GM13976 (cell line): ENCODE measurements at places on chromosomes 3 and 15.
A peak's percentile ranks its signal among the peaks of the same experiment; 100 is the strongest.

DNA sequence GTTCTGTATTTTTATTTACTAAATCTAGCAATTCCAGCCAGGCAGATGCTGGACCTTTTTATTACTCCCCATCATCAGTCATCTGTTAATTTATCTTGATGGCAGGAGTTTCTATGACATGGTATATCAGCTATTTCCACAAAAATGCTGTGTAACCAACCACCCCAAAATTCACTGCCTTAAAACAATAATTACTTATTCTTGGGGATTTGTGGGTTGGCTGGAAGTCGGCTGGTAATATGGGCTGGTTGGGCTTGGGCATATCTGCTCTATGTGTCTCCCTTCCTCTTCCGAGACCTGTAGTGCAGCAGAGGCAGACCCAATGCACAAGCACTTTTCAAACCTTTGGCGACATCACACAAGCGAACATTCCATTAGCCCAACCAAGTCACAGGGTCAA, 92.1 kb upstream of the UBE2E1 start:
- DNase-seq, result no peak

GRCh38 chr3:20047341-20047779, 7.1 kb downstream of the KAT2B start:
- no peak for DNase-seq

DNA sequence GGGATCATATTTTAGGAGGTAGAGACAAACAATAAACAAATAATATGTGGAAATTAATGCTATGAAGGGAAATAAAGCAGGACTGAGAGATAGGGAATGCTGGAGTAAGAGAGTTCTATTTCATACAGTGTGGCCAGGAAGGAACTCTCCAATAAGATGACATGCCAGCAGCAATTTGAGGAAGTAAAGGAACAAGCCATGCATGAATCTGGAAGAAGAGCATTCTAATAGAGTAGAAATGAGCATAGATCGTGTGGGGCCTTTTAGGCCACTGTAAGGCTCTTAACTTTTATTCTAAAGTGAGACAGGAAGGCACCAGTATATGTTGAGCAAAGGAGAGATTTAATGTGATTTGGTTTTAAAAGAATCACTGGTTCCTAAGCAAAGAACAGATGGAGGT, 126.3 kb downstream of the DMXL2 start:
- no peak for DNase-seq

GRCh38 chr15:73028831-73029451, 23.3 kb upstream of the NEO1 start:
- DNase-seq, result no peak

DNA sequence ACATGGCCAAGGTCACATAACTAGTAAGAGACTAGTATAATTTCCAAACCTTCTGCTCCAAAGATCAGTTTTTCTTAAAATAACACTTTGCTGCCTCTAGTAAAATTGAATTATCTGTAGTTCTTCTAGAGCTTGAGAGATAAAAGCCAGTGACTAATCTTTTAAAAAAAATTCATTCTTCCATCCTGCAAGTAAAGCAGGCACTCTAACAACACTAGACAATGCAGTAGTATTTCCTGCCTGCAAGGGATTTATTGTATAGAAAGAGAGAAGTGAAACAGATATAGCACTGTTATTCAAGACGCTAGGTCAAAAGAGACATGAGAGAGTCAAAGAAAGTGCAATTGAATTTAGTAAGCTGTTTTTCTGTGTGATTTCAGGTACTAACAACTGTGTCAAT, 159.5 kb upstream of the TBC1D5 start:
- peak; percentile 26 for DNase-seq

DNA sequence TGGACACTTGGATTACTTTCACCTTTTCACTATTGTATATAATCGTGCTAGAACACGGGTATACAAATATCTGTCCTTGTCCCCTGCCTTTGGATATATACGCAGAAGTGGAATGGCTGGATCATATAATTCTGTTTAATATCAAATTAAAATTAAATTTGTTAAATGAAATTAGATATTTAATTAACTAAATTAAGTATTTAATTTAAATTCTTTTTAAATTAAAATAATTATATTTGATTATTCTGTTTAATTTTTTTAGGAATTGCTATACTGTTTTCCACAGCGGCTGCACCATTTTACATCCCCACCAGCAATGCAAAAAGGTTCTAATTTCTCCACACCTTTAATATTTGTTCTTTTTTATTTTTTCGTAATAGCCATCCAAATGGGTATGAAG, 84.3 kb downstream of the DOCK3 start:
- DNase-seq, result no peak
